ENCODE measurements at places on chromosomes 12 and 14. TPM values are rescaled to one million over a fixed set of nuclear protein-coding genes. Genes with fewer than 3 reads are reported as not detected.

DNA sequence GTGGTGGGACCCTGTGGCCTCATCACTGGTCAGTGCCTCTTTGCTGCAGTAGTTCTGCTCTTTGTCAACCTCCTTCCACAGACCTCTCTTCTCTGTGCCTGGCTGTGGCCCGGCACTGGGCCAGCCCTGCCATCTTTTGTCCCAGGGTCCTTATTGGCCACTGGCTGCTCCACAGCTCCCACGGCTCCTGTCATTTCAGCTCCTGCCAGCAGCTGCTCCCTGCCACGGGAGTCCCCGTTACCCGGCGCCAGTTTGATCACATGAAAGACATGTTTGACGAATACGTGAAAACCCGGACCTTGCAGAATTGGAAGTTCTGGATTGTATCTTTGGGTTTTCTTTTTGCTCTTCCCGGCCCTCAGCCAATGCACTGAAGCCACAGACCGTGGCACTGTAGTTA, 35.4 kb downstream of the IL31 start:
- DNase-seq, result no peak

The CCDC198 gene
- total RNA-seq, result not detected

DNA sequence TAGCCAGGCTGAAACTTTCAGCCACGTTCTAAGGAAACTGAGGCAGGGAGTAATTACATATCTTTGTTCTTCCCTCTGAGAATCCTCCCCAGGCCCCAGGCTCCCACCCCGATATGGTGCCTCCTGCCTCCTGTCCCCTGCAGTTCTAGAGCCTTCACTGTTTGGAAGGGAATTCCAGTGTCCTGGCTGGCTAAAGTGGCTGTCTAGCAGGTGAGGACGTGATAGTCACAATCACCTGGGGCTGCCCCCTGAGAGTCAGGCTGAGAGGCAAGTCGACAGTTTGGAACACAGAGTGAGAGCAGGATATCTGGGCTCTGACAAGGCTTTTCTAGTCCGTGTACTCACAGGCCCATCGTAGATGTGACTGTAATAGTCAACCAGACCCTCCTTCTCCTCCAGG, 6.3 kb upstream of the RPAP3 start:
- no peak for DNase-seq

DNA sequence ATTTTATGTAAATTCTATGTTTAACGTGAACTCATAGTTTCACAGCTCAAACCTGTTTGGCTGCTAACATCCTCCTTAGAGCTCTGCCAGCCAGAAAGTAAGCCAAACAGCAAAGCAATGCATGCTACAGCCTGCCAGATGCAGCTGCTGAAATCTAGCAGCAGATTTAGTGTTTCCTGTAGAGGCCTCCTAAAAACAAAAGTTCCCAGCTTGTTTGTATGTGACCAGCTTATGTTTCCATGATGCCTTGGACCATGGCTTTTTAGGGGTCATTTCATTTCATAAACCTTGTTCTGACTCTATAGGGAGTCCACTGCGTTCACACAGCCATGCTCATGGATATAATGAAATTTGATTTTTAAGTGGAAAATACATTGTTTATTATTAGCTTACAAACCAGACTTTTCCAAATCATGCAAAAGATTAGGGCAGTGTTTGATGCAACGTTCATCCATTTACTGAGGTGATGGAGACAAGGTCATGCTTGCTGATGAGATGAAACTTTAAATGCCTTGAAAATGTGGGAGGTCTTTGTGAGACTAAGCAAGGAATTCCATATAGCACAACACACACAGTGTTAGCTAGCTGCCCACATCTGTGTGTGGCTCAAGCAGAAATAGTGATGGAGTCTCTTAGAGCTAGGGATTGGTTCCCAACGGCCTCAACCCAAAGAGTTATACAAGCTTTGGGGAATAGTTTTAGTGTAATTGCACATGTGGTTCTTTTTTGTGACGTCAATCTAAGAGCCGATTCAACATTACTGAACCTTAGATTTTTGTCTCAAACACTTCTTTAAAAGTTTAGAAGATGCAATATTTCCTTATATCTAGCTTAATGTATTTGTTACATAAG, 157.5 kb upstream of the LRIG3 start:
- DNase-seq, result peak; percentile 29

The FBXO34 gene
- total RNA-seq, result 81.9 TPM

The CELA1 gene
- not detected for total RNA-seq

GRCh38 chr12:51345681-51346080, 798 bp downstream of the CELA1 start:
- DNase-seq, result no peak

DNA sequence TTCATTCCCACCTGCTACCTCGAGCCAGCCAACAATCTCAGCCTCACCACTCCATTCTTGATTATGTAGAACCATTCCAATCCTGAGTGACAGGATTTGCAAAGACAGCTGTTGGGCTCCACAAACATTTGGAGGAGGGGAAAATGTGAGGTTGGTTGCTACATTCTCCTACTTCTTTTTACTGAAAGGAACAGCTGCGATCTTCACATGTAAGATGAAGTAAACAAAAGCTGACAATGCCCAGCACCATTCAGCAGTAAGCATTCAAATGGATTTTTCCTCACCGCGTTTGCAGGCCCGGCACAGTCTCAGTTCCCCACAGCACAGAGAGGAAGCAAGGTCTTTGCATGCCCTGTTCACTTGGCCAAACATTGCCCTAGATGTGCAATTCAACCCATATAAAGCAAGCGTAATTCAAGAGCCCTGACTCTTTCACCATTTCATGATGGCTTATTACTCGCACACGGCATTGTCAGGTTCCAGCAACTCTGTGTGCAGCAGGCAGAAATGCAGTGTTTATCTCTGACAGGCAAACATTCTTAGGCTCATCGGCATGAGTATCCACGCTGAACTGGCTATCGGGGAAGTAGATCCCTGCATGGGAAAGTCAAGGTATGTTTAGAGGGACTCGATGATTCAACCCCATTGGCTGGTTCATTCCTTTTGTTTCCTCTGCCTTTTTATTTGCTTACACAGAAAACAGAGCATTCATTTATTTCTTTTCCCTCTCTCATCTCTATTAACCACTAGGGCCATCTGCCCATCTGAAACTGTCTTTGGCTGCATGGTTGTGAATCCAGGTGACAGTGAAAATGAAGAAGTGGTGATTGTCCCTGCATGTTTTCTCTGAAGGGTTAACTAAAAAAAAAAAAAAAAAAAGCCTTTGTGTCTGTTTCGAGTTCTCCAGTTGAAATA, 236.1 kb upstream of the PLEKHG7 start:
- DNase-seq, result peak; percentile 30

The TMCC3 gene
- total RNA-seq, result 79.8 TPM

GRCh38 chr14:64955297-64955696, 12.8 kb upstream of the GPX2 start:
- DNase-seq, result no peak

The EEA1 gene
- 33.4 TPM for total RNA-seq

DNA sequence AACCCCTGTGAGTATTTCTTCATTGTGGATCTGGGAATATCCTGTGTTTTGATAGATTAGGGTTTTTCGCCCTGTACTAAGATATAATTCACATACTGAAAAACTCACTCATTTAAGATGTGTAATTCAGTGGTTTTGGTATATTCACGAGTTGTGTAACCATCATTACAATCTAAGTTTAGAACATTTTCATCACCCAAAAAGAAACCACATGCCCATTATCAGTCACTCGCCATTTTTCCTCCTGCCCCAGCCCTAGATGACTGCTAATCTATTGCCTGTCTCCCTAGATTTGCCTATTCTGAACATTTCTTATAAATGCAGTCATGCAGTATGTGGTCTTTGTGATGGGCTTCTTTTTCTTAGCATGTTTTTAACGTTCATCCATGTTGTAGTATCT, 67.9 kb upstream of the ATF1 start:
- DNase-seq, result no peak

The PEBP1 gene
- 205 TPM for total RNA-seq

DNA sequence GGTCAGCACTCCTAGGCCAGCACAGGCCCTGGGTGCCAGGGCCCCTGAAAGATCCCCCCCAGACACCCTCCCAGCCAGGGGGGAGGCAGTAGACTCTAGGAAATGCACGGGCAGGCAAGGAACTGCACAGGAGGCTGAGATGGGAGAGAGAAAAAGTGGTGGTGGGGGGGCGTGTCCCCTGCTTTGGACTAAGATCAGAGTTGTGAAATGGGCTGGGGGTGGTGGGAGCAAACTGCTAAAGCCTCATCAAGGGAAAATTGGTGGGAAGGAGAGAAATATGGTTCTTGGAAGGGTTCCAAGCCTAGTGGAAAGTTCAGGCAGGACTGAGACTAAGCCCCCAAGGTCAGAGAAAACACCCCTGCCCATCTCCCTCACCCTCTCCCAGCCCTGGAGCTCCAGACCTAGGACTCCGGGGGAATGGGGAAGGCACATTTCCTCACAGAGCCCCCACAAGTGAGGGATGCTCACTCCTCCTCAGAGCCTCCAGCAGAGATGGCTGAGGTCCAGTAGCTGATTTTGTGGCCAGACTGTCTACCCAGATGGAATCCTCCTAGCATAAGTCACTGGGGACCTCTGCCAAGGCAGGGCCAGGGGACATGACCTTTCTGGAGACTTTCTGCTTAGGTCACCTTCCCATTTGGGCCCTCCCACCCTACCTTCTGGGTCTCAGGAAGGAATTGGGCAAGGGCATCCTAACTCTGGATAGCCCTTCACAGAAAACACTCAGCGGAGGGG, 29.8 kb downstream of the FIGNL2 start:
- no peak for DNase-seq

DNA sequence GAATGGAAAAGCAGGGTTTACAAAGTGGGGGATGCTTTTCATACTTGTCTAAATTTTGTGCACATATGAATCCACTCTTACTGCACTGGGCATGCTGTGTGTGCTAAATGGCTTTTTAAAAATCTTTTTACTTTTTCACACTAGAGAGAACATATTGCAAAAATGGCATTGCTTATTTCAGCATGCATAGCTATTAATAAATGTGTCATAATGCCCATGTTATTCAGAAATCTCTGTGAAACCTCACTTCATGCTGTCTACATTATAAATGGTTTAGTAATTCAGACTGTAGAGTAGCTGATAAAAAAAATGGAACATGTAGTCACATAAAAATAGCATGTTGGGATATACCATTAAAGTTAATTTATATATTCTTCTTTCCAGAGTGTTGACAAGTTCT, 593.8 kb downstream of the RPL10L start:
- no peak for DNase-seq

- DNase-seq, result no peak
These were observed 3.4 kb downstream of the SLC6A12 start for GRCh38 chr12:210277-211141.

The GARIN6 gene
- not detected for total RNA-seq

The CABP1 gene
- total RNA-seq, result 2.5 TPM

GRCh38 chr14:101761881-101762529, 496 bp downstream of the PPP2R5C start:
- peak; percentile 68 for DNase-seq

- no peak for DNase-seq
These were observed 133.3 kb downstream of the MON2 start for GRCh38 chr12:62599854-62600437.

The RGS6 gene
- 0.43 TPM for total RNA-seq

DNA sequence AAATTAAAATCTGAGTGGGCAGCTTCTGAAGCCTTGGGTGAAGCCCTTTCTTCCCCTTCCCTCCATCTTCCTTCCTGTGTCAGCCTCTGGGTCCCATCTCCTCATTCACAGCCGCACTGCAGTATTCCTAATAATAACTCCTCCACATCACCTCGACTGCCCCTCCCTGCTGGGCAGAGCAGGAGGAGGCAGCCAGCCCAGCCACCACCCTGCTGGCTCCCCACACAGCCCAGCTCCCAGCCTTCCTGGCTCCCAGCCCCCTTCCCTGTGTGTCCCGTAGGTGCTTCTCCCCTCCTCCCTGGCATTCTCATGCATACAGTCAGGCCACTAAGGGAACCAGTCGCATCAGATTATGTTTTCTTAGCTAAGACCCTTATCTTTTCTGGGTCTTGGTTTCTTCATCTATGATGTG, 3.7 kb downstream of the IFFO1 start:
- DNase-seq, result no peak

- DNase-seq, result peak; percentile 94
These were observed at the start of gene MARS1 for GRCh38 chr12:57487597-57488401. TSS of gene MARS1 (plus strand) at chr12:57488068. CDS start at chr12:57488091, 23 bp downstream.

DNA sequence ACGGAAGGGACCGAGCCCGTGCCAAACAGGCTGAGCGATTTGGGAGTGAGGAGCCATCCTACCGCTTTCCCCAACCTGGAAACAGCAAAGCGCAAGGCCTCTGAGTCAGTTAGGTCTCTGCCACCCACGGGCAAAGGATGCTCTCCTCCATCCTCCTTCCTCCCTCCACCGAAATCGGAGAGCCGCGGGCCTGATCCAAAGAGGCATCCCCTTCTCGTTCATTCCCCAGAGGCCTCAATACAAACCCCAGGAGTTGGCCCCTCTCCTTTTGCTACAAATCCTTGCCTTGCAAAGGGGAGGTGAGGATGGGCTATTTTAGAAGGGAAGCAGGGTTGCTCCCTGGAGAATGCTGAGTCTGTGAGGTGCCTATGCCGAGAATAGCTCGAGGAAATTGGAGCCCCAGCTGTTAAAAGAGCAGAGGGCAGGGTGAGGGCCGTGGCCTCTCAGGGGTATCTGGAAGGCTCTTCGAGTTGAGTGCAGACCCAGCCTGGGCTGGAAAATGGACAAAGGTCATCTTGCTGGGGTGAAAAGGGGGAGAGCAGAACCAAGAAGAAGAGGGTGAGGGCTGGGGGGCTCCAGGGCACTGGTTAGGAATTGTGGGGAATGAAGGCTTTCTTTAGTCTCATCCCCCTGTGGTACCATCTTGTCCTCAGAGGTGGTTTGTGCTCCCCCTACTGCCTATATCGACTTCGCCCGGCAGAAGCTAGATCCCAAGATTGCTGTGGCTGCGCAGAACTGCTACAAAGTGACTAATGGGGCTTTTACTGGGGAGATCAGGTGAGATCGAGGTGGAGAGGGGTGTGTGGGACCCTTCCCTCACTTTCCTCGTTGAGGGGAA, 1.1 kb downstream of the TPI1 start:
- no peak for DNase-seq

The SLC10A1 gene
- not detected for total RNA-seq

DNA sequence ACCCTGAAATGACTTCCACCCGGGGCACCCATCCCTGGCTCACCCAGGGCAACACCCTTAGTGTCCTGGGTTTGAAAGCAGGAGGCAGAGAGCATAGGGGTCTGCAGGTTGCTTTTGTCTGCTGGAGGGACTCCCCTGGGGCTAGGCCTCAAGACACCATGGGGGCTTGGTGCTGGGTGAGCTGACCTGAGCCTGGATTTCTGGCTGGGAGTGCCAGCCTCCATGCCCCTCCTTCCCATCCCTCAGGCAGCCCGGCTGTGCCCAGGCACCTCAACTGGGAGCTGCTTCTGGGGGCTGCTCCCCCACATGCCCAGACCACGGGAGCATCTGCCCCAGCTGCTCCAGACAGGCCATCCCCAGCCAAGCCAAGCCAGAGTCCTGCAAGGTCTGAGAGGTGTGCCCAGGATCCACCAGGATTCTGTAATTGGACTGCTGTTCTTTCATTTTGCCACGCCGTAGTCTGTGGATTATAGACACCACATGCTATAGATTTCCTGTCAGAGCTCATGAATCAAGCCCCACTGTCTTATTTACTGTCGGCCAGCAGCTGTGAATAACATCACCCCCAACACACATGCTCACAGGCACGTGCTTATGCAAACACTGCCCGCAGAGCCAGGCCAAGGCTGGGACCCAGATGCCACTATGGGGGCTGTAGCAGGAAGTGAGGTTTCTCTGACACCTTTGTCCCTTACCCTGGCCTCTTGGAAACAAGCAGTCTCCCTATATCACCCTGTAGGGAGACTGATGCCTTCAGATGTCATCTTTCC, 29.4 kb upstream of the ESRRB start:
- DNase-seq, result no peak

GRCh38 chr14:52380294-52380693, 66.2 kb downstream of the PTGER2 start:
- DNase-seq, result no peak

Data from left colon (tissue), 2 donors.